PC-3 (cell line): ENCODE measurements at places on chromosomes 3 and 15. TPM values are rescaled to one million over a fixed set of nuclear protein-coding genes. Genes with fewer than 3 reads are reported as not detected.

DNA sequence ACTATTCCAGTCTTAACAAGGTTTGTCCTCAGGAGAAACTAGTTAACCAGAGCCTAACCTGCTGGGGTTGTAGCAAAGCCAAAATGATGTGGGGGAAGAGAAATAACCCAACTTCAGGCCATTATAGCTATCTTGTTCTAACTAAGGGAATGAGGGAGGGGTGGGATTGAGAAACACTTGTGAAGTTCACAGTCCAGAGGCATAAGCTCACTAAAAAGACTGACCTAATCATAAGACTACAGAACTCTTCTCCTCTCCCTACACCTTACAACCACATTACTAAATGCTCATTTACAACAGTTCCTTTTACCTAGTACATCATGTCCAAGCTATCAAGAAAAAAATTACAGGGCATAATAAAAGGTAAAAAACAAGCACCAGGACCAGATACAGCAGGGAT lies 52.8 kb downstream of the UBE3A start:
- H3K27ac ChIP-seq = no peak overlapping the region
- H3K4me3 ChIP-seq = no peak overlapping the region
- H3K27me3 ChIP-seq = no peaks in the 10 kb centered on the region
- DNase-seq = no peak

GRCh38 chr15:93986400-93986984 lies 244.9 kb upstream of the MCTP2 start:
- no peak for DNase-seq
- H3K36me3 ChIP-seq = no peaks in the 10 kb centered on the region
- H3K27ac ChIP-seq = no peak overlapping the region

- DNase-seq = no peak
- H3K4me1 ChIP-seq = no peaks in the 10 kb centered on the region
- H3K36me3 ChIP-seq = no peaks in the 10 kb centered on the region
- no peaks in the 10 kb centered on the region for H3K27me3 ChIP-seq
These were observed 57.0 kb downstream of the FRMD4B start for GRCh38 chr3:69328963-69329302.

- H3K36me3 ChIP-seq = no peaks in the 10 kb centered on the region; the same call in 1 of the 2 replicates
- H3K4me1 ChIP-seq = no peaks in the 10 kb centered on the region
- H3K27me3 ChIP-seq = peaks cover 38% of the 10 kb centered on the region
- H3K27ac ChIP-seq = no peak overlapping the region
- H3K4me3 ChIP-seq = no peak overlapping the region
- no peak for DNase-seq
These were observed 316.0 kb downstream of the RORA start for GRCh38 chr15:60912984-60913697.

GRCh38 chr3:25548836-25549235 lies 115.9 kb downstream of the TOP2B start:
- no peaks in the 10 kb centered on the region for H3K36me3 ChIP-seq
- no peak overlapping the region for H3K27ac ChIP-seq
- peaks cover 53% of the 10 kb centered on the region for H3K27me3 ChIP-seq
- H3K4me3 ChIP-seq = no peak overlapping the region
- H3K4me1 ChIP-seq = no peaks in the 10 kb centered on the region

- H3K27me3 ChIP-seq = no peaks in the 10 kb centered on the region
- DNase-seq = no peak
- no peak overlapping the region for H3K4me3 ChIP-seq
These were observed 828.4 kb upstream of the DPPA4 start for GRCh38 chr3:110165753-110166152.

GRCh38 chr3:134311693-134312071 lies 61.0 kb upstream of the RYK start:
- H3K27ac ChIP-seq = no peak overlapping the region
- DNase-seq = no peak
- no peaks in the 10 kb centered on the region for H3K36me3 ChIP-seq
- peaks cover 57% of the 10 kb centered on the region for H3K4me1 ChIP-seq
- no peaks in the 10 kb centered on the region for H3K27me3 ChIP-seq

DNA sequence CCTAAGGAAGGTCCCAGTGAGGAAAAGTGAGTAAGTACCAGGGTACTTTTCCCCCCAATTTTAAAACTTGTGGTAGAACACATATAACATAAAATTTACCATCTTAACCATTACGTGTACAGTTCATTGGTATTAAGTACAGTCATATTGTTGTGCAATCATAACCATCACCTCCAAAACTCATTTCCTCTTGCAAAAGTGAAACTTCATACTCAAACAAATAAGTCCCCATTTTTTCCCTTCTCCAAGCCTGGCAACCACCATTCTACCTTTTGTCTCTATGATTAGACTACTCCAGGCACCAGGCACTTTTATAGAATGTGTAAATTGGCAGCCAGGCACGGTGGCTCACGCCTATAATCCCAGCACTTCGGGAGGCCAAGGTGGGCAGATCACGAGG lies 12.2 kb downstream of the PRC1 start:
- no peaks in the 10 kb centered on the region for H3K4me1 ChIP-seq
- DNase-seq = no peak
- no peaks in the 10 kb centered on the region for H3K27me3 ChIP-seq
- no peak overlapping the region for H3K27ac ChIP-seq
- H3K36me3 ChIP-seq = peaks cover 60% of the 10 kb centered on the region

GRCh38 chr15:98983334-98983733 lies 24.3 kb downstream of the PGPEP1L start:
- no peaks in the 10 kb centered on the region for H3K27me3 ChIP-seq
- no peaks in the 10 kb centered on the region for H3K36me3 ChIP-seq
- peak; percentile 77 for DNase-seq

DNA sequence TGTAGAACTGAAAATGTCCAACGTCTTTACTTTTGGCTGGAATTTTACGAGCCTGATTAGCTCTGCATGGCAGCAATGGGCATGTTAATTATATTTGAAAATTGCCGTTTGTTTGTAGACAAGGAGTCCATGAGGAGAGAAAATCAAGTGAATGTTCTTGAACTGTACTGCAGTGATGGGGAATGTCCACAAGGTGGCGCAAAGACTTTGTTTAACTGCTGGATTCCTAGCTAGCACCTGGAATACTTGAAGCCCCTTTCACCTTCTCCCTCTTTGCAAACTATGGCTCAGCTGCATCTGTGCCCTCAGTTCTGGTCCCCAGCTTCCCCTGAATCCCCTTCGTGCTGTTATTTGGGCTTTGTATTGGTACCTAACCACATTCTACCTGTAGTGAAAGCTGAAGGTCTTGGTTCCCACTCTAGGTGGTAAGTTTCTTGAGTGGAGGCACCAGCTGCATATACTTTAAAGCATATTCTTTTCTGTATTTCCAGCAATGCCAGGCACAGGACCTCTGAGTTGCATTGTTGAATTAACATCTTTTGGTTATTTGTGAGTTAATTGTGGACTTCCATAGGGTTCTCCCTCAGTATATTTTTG lies 25.3 kb downstream of the EXOG start:
- DNase-seq = peak; percentile 84
- peaks cover 8% of the 10 kb centered on the region for H3K4me1 ChIP-seq
- H3K27me3 ChIP-seq = no peaks in the 10 kb centered on the region

GRCh38 chr15:34815836-34816235 lies 20.5 kb upstream of the ACTC1 start:
- 0 out of 2 replicates have a peak, but pooled peaks cover 3% of the 10 kb centered on the region for H3K27me3 ChIP-seq
- no peak overlapping the region for H3K4me3 ChIP-seq
- H3K27ac ChIP-seq = no peak overlapping the region
- no peaks in the 10 kb centered on the region for H3K36me3 ChIP-seq
- DNase-seq = no peak

DNA sequence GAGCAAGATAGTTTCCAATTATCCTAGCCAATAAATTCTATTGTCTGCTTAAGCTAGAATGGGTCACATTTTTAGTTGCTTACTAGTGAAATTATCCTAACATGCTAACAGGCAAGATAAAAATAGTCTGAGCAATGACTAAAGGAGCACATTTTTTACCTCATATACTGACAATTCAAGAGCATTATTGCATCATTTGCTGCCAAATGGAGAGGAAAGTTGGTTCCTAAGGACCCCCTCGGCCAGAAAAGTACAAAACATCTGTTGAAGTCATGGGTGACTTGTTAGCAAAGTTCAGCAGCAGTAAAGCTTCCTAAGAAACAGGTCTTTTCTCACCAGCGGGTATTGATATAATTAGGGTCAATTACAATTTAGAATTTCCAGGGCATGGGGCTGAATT lies 1001.0 kb downstream of the FHIT start:
- no peaks in the 10 kb centered on the region for H3K4me1 ChIP-seq
- H3K36me3 ChIP-seq = no peaks in the 10 kb centered on the region
- no peak overlapping the region for H3K4me3 ChIP-seq

DNA sequence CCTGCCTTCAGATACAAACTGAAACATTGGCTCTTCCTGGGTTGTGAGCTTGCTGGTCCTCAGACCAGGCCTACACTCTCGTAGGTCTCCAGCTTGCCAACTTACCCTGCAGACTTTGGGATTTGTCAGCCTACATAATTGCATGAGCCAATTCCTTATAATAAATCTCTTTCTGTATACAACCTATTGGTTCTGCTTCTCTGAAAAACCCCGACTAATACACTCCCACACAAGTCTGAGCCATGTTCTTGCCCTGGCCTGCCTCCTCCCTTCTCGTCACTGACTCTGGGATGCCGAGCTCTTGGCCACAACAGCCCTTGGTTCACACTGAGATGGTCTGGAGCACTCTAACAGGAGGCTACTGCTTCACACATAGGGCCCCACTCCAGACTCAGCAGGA lies 9.5 kb downstream of the CYP19A1 start:
- no peaks in the 10 kb centered on the region for H3K27me3 ChIP-seq
- no peaks in the 10 kb centered on the region for H3K36me3 ChIP-seq
- H3K4me1 ChIP-seq = no peaks in the 10 kb centered on the region

GRCh38 chr15:37079726-37080125 lies 20.6 kb downstream of the MEIS2 start:
- peaks cover 35% of the 10 kb centered on the region for H3K4me1 ChIP-seq
- no peak overlapping the region for H3K27ac ChIP-seq
- DNase-seq = no peak
- no peaks in the 10 kb centered on the region for H3K27me3 ChIP-seq

DNA sequence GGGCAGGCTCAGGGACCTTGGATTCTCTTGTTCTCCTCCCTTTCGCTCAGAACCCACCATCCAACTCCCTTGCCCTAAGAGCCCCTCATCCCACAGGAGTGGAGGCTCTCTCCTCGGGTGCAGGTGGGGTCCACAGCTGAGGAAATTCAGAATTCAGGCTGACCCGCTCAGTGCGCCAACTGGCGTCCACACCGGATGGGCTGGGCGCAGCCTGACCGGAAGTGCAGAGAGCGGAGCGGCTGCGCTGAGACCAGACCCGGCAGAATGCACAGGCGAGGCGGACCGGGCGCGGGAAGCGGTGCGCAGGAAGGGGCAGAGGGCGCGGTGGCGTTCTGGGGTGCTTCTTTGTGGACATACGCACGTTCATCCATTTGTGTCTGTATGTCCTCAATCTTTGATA lies 210.4 kb upstream of the NDN start:
- H3K27ac ChIP-seq = no peak overlapping the region
- no peaks in the 10 kb centered on the region for H3K36me3 ChIP-seq
- H3K27me3 ChIP-seq = no peaks in the 10 kb centered on the region
- no peak overlapping the region for H3K4me3 ChIP-seq
- DNase-seq = no peak
- no peaks in the 10 kb centered on the region for H3K4me1 ChIP-seq

DNA sequence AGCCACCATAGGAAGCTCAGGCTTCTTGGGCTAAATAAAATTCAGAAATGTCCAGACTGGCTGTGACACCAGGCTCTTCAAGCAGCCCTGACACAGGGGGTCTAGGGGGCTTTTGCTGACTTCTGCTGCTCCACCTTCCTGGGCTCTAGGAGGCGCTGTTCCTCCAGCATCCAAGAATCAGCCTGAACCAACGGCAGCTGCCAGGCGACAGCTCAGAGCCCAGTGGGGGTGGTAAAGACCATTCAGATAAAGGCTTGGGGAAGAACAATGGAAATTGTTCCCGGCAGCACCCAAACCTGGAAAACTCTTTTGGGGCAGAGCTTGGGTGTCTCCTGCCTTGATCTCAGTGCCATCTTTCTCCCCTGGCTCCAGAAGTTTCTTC lies 21.6 kb upstream of the PSTPIP1 start:
- no peaks in the 10 kb centered on the region for H3K36me3 ChIP-seq
- H3K27ac ChIP-seq = no peak overlapping the region
- peak; percentile 17 for DNase-seq
- no peak overlapping the region for H3K4me3 ChIP-seq

- DNase-seq = no peak
- H3K4me1 ChIP-seq = no peaks in the 10 kb centered on the region; the same call in 1 of the 2 replicates
- H3K36me3 ChIP-seq = no peaks in the 10 kb centered on the region
- no peak overlapping the region for H3K4me3 ChIP-seq
- H3K27ac ChIP-seq = no peak overlapping the region
These were observed 481.4 kb upstream of the THBS1 start for GRCh38 chr15:39099524-39099923.

Gene NGLY1
- total RNA-seq = 47.7 and 49.4 TPM in 2 replicates

Gene PARP15
- total RNA-seq = not detected in 2 replicates

Gene ACTC1
- not detected in 2 replicates for total RNA-seq

Gene CRABP1
- not detected in 2 replicates for total RNA-seq

Gene GDPGP1
- total RNA-seq = 6.6 and 11.0 TPM in 2 replicates

Gene GANC
- total RNA-seq = 8.2 and 12.4 TPM in 2 replicates

Gene ZIC4
- not detected in 2 replicates for total RNA-seq

Gene SCAANT1
- not detected in 2 replicates for total RNA-seq
